ENCODE measurements at places on chromosomes 2 and 18.

DNA sequence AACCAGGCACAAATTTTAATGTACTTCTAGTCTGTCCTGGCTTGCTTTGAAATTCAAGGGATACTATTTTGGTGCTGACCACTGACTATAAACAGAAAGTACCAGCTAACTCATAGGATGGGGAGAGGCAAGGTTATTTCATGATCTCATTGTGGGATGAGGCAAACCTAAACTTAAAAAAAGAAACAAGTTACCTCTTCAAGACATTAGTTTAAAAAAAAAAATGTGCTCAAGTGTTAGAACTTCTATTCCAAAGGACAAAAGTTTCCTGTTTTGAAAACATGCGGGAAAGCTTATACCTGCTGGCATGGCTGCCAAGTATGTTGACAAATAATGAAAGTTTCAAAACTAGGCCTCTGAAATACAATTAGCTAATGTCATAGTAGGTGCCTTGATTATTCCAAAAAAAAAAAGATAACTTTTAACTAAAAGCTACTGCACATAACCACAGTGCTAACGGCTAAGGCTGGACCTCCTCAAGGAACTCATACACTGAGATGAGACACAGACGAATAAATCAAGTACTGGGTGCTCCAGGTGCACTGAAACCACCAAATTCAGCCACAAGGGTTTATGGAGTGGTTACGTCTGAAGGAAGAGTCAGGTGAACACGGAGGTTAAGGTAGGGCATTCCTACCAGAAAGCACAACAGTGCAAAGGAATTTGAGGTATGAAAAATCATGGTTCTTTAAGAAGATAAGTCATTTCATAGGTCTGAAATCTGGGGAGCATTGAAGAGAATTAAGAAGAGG lies 38.1 kb downstream of the TMEM131 start:
- no peak for DNase-seq

- peak; percentile 67 for DNase-seq
These were observed 2.3 kb downstream of the NEUROD1 start for GRCh38 chr2:181677912-181678586.

- DNase-seq = no peak
These were observed 412.1 kb downstream of the TSN start for GRCh38 chr2:122167515-122167914.

- no peak for DNase-seq
These were observed 268.1 kb upstream of the ATP5MC3 start for GRCh38 chr2:175449616-175450015.

DNA sequence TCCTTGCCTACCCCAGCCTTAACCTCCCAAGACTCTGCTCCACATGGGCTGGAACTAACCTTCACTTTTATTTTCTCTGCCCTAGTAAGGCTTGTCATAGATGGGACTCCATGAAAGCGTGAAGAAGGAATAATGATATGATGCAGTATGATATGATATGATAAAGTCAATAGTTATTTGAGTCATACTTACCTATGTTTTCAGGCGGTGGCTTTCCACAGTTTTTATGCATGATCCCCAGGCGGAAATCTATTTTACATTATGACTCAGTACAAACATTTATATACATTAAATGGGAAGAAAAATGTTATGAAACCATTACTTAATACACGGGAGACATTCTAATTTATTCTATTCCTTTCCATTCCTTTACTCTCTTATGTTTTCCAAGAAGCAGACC lies 5.6 kb downstream of the ACMSD start:
- no peak for DNase-seq

GRCh38 chr2:190069936-190070696 lies 7.6 kb upstream of the MSTN start:
- DNase-seq = no peak

DNA sequence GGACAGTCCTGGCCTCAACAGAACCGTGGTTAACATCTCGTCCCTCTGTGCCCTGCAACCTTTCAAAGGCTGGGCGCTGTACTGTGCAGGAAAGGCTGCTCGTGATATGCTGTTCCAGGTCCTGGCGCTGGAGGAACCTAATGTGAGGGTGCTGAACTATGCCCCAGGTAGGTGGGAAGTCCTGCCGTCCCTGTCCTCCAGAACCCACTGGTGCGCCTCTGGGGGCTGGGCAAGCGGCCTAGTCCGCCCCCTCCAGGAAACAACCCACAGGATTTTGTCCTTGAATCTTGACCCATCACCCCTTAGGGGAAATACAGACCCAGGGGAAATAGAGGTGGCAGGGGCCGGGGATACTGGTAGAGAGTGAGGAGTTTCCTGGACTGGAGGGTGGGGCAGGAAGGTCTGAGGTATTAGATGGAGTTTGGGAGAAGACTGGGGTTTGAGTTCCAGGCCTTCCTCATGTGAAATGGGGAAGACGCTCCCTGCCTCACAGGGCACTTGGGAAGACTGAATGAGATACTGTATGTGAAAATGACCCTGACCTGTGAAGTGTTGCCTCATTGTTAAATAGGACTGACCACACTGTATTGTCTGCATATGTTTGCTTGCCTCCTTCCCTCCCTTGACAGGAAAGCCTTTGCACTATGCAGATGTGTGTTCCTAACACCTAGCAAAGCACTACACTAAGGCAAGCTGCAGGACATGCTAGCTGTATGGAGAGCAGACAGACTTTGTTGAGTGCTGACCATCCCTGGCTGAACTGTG lies 1.4 kb downstream of the SPR start:
- no peak for DNase-seq

DNA sequence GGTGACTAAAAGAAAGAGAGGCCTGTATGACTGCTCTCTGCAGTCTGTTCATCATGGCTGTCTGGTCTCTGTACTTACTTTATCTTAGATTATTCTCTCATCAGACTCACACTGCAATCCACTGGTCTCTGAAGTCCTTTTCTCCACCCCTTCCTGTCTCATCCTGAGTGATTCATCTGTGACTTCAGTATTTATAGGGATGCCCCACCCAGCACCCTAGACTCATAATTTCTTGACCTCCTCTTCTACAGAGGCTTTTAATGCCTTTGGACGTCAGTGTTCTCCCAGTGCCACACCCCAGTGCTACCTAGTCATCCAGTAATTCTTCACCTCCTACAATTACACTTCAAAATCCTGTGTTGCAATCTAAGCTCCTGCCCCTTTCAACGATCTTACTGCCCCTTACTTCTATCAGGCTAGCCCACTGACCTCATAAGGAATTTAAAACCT lies 14.9 kb upstream of the ITPRID2 start:
- no peak for DNase-seq

DNA sequence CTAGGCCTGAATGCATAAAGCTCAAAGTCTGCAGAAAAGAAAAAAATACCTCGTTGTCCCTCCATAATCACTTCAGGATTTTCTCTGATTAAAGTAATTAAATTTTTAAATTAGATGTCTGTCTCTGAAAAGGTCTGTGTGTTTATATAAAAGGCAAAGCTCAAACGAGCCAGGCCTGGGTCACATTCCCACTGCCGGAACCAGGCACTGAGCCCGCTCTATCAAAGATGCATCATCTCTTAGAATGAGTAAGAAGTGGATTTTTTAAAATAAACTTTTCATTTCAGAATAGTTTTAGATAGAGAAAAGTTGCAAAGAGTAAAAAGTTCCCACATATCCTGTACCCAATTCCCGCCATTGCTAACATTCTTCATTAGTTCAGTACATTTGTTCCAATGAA lies 202.1 kb upstream of the KYNU start:
- DNase-seq = no peak
